ENCODE measurements at places on chromosomes 3 and 15. TPM values are rescaled to one million over a fixed set of nuclear protein-coding genes. Genes with fewer than 3 reads are reported as not detected.

ABHD10 gene
- total RNA-seq, result 40.2 TPM

SERPINI2 gene
- total RNA-seq, result 0.70 TPM

DNA sequence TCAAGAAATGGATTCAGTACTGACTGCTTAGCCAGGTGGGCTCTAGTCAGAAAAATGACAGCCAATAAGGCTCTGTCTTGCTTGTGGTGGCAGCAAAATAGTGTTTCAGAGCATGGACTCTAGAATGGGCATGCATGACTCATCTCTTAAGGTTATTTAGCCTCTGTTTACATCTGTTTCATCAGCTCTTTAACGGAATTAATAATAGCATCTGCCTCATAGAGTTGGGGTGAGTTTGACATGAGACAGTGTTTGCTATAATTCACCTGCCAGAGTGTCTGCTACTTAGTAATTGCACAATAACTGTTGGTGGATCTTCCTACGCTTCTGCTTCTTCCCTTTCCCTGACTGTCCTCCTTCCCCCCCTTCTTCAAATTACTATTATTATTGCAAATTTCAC is 350.4 kb upstream of the SEMA6D start:
- H3K27me3 ChIP-seq, result peaks cover 3% of the 10 kb centered on the region
- no peaks in the 10 kb centered on the region for H3K36me3 ChIP-seq
- no peak for DNase-seq
- H3K4me3 ChIP-seq, result no peak overlapping the region

KLF15 gene
- 7.9 TPM for total RNA-seq

Measured in type B pancreatic cell (in vitro differentiated cells).